B cell (primary cell): ENCODE measurements at places on chromosomes 5 and 9.

- DNase-seq = no peak
Measured at GRCh38 chr5:12623408-12623807, 719.2 kb upstream of the CTNND2 start.

- no peak for DNase-seq
Measured at GRCh38 chr5:77696120-77696519, 57.6 kb upstream of the OTP start.

- DNase-seq = peak; percentile 82
Measured at GRCh38 chr9:114754581-114754980, 51.3 kb downstream of the TNFSF15 start.

DNA sequence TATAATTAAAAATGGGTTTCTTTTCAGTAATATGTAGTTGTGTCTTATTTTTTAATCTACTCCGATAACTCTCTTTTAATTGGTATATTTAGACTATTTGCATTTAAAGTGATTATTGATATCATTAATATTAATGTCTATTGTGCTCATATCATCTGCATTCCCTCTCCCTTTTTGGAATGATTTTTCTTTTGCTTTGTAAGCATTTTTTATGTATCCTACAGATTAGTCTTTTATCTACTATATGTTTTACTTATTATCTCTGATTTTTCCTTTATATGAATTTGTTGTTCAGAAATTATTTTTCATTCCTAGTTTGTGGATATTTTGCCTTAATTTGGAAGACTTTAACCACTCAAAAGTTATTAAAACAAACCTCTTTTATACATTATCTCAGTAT lies 34.0 kb downstream of the NDUFS4 start:
- no peak for DNase-seq

DNA sequence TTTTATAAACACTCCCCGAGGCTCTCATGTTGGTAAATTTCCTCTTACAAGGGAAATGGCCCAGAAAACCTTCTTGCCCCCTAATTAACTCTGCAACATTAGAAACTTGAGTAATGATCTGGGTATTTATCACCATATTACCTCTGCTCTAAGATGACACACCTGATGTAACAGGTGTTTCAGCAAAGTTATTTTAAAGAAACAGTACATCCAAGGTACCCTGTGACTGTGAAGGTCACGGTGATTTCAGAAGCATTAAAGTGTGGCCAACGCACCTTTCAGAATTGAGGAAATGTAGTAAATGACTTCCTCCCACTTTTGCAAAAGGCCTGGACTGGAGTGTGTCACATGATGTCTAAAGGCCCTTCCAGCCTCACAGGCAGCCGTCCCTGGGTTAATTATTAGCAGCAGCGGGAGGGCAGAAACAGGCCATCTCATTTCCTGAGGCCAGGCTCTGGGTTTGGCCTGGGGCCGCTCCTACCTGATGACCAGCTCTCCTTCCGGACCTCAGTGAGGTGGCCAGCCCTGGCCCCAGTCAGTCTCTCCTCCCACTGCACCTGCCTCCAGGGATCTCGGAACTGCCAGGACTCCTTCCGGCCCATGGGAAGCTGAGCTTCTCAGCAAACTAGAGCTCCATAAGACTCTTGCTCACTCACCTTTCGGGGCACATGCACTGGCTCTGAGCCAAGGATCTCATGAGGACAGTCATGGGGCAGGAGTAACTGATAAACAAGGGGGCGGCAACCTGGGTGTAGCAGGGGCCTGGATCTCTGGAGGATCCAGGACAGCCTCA lies 20.7 kb downstream of the PTPN3 start:
- no peak for DNase-seq

DNA sequence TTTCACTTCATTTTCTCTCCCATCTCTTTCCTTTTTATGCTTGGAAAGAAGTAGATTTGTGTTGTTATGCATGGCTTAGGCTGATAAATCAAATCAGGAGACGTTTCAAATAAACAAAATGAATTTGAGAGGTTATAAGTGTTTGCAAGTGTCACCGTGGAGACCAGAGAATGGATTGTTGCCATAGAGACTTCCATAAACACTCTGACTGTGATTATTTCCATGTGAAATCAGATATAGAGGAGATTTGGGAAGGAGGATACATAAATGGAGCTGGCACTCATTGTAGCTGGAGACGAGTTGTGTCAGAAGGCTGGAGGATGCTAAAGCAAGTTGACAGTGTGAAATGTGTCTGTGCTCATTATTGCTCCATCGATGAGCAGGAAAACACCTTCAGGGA lies 84.2 kb upstream of the PCSK1 start:
- DNase-seq = no peak

DNA sequence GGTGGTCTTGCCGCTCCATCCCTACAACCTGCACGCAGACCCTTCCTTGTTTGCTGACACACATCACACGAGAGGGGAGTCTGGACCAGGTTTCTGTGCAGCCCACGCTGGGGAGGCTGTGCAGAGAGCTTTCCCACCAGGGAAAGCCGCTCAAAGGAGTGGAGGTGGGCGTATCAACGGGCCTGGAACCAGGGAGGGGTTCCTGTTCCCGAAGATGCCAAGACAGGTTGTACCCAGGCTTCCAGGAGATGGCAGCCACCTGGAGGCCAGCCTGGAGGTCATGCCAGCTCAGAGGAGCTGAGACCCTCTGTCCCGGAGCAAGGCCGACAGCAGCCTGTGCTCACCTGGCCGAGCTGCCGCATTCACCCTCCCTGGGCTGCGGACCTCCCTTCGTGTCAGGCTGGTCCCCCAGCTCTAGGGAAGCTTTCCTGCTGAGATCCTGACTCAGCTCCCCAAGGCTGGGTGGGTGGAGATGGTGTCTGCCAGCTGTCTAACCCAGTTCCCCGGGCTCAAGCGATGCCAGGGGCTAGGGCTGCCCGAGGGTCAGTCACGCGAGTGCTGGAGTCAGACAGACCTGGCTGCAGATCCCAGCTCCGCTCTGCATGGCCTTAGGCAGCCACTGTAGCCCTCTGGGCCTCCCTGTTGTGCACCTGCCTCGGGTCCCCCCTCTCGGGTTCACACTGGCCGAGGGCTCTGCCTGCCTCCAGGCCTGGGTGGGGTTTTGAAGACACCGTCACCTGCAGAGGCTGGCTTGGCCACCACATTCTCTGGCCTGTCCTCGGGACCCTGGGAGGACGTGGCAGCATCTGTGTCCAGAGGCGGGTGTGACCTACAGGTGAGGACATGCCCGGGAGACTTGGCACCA lies 28.5 kb upstream of the QSOX2 start:
- DNase-seq = no peak

DNA sequence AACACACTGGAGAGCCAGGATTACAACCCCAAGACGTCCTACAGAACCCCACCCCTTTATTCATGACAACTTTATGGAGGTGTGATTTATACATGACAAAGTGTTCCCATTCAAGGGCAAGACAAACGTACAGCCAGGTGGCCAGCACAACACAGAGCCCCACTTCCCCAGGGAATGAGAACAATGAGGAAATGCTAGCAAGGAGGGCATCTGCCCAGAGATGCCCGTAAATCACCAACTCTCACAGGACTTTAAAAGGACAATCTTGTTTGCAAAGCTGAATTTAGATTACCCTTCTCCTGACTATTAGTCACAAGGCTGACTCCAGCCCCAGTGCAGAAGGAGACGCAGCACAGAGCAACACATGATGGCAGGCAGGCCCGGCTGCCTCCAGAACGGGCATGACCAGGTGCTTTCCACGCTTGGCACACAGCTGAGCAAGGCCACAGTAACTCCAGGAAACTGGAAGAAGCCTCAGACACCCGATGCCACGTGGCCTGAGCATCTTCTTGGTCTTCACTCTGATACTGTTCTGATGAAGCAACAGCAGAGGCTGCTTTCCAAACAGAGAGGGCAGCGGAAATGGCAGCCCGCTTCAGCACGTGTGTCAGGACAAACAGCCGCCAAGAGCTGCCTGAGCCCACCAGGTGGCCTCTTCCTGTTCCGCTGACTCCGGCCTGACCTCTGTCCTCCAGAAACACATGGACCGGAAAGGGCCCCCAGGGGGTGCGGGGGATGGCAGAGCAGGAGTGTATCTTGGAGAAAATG lies 51.4 kb downstream of the ROR2 start:
- DNase-seq = no peak

DNA sequence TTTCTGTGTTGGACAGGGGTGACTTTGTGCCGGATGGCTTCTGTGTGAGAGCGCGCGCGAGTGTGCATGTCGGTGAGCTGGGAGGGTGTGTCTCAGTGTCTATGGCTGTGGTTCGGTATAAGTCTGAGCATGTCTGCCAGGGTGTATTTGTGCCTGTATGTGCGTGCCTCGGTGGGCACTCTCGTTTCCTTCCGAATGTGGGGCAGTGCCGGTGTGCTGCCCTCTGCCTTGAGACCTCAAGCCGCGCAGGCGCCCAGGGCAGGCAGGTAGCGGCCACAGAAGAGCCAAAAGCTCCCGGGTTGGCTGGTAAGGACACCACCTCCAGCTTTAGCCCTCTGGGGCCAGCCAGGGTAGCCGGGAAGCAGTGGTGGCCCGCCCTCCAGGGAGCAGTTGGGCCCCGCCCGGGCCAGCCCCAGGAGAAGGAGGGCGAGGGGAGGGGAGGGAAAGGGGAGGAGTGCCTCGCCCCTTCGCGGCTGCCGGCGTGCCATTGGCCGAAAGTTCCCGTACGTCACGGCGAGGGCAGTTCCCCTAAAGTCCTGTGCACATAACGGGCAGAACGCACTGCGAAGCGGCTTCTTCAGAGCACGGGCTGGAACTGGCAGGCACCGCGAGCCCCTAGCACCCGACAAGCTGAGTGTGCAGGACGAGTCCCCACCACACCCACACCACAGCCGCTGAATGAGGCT lies at the start of gene ADRB2:
Gene ADRB2, plus strand, starts transcription at position 559 of the 686 bp plus-strand sequence. CDS start 221 bp downstream, outside the sequence.
- peak; percentile 94 for DNase-seq

- DNase-seq = no peak
Measured at GRCh38 chr5:96863949-96864584, 12.2 kb upstream of the ERAP2 start.

GRCh38 chr9:76932757-76933156 lies 26.8 kb upstream of the PRUNE2 start:
- no peak for DNase-seq

GRCh38 chr9:109496218-109496617 lies 1.9 kb downstream of the PTPN3 start:
- no peak for DNase-seq

DNA sequence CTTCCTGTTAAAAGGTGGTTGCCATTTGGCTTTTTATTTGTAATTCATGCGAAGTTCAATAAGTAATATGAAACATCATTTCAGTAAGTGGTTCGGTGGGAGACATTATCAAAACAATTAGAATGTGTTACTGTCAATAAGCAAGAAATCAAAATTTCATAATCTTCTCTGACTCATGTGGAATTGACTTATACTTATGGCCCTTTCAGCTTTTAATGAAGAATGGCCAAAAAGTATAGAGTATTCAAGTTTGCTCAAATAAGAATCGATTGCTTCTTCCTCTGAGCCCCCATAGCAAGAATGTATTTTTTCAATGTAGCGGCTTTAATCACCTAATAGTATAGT lies 174.5 kb downstream of the AOPEP start:
- no peak for DNase-seq

DNA sequence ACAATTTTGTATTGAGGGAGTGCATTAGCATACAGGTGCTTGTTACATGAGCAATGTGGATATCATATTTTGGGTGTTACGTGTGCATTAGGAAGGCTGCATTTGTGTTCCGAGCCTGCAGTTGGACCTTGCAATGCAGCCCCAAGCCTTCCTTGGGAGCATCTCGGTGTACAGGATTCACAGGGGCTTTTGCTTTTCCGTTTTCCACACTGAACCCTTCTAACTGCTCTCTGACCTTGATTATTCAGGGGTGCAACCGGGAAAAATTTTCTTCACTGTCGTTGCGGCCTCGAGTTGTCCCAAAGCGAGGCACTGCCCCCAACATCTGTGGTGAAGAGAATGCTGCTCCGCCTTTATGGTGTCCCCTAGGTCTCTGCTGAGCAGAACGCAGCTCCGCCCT lies 80.1 kb upstream of the PLEKHG4B start:
- DNase-seq = no peak

DNA sequence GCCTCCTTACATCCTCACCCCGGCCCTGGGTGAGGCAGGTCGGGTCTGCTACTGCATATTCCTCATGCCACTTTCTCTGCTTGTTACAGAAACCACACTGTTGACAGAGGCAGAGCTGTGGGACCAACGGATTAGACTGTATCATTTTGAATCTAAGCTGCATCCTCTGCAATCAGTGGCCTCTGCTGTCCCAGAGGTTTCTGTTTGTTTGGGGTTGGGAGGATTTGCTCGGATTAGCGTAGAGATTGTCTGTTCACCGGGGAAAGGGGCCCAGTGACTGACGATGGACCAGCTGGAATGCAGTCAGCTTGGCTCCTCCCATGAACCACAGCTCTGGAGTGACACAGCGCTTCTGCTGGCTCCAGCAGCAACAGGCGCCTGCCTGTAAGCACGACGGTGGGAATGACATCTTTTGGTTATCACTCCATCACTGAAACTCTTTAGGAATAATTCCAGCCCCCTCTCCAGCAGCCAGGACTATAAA lies 37.3 kb upstream of the ADRA1B start:
- DNase-seq = no peak

GRCh38 chr9:133056533-133056932 lies 5.2 kb upstream of the CEL start:
- no peak for DNase-seq

DNA sequence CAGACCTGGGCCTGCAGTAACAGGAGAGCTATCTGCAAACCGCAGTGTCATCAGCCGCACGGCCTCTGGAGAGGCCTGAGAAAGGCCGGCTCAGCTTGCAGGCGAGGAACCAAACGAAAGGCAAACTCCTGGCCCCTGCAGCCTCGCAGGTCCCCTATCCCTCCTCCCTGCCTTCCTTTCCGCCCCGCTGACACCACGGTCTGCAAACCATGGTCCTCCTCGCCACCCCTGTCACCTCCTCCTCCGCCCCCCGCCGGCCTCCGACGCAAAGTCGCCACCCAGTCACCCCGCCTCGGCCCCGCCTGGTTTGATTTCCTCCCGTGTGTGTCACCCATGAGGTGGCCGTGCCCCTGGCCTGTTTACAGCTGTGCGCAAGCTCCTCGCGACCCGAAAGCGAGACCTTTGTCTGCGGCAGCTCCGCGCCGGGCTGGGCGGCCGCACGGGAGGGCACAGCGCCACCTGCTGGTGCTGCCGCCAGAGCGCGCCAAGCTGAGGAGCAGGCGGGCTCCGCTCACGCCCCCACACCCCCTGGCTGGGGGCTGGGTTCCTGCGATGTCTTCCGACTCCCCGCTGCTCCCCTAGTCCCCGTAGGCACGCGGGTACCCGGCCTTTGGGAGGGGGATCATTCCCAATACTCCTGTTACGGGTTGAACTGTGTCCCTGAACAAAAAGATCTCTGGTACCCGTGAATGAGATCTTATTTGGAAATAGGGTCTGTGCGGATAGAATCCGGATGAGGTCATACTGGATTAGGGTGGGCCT lies 19.4 kb downstream of the GBGT1 start:
- DNase-seq = peak; percentile 94
